Uterus (tissue), 4 donors: ENCODE measurements at places on chromosomes 3 and 15.

- no peak overlapping the region for H3K27ac ChIP-seq
- H3K4me3 ChIP-seq = no peak overlapping the region
- H3K36me3 ChIP-seq = no peaks in the 10 kb centered on the region
- no peaks in the 10 kb centered on the region for H3K27me3 ChIP-seq
Observed at GRCh38 chr15:58167095-58167691, 29.0 kb downstream of the AQP9 start.

- no peak overlapping the region for H3K27ac ChIP-seq
- no peak for DNase-seq
- no peaks in the 10 kb centered on the region for H3K27me3 ChIP-seq
Observed at GRCh38 chr3:104530934-104531333, 835.8 kb upstream of the ALCAM start.

DNA sequence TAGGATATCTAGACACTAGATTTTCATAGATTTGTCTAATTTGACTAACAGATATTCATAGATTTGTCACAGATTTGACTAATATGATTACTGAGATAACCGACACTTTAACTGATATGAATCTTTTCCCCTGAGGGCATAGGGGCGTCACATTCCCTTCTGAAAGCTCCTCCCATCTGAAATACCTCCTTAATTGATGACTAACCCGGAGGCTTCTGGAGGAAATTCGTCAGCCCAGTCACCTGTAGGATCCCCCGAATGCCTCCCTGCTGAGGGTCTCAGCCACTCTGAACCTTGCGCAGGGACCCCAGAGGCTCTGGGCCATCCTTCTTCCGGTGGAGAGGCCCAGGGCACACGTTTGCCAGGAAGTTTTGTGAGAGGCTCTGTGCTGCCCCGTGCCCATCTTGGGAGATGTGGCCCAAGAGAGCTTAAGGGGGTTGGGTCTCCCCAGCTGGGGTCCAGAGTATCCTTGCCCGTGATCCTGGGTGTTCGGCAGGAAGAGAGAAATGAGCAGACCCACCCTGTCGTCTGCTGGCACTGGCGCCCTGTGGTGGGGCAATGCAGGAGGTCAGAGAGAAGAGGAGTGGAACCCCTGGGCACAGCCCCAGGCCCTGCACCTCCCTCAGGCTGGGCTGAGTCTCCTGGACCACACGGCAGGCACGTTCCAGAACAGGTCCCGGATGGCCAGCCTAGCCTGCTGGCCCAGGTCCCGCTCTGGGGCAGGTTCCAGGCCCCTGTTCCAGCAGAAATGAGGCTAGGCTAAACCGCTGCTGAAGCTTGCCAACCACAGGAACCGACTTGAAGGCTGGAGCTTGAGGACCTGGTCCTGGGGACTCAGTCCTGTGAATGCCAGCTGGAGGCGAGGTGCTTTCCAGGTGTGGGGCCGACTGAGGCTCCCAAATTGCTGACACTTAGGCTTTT lies 1.7 kb downstream of the PLA2G4D start:
- no peaks in the 10 kb centered on the region for H3K4me1 ChIP-seq
- no peaks in the 10 kb centered on the region for H3K27me3 ChIP-seq
- no peak overlapping the region for H3K4me3 ChIP-seq
- no peak overlapping the region for H3K27ac ChIP-seq
- H3K36me3 ChIP-seq = no peaks in the 10 kb centered on the region
- no peak for DNase-seq

- DNase-seq = no peak
- no peaks in the 10 kb centered on the region for H3K4me1 ChIP-seq
- H3K4me3 ChIP-seq = no peak overlapping the region
Observed at GRCh38 chr3:74268753-74269152, 345.7 kb downstream of the CNTN3 start.

DNA sequence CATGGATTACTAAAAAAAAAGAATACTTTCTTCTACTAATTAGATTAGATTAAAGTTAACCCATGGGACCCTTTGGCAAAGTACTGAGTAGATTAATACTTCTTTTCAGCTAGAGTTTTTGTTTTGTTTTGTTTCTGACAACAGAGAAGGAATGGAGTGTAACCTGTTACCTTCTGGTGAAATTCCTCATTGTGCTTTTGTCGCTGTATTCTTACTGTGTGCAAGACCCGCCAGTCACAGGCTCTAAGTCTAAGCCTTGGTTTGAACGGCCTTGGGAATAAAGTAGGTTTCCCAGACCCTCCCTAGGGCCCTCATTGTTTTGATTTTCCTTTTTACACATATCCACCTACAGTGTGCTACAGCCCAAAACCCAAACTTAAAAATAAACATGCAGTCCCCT lies 171.1 kb upstream of the IL12A start:
- no peak overlapping the region for H3K4me3 ChIP-seq
- no peaks in the 10 kb centered on the region for H3K27me3 ChIP-seq
- H3K4me1 ChIP-seq = no peaks in the 10 kb centered on the region

DNA sequence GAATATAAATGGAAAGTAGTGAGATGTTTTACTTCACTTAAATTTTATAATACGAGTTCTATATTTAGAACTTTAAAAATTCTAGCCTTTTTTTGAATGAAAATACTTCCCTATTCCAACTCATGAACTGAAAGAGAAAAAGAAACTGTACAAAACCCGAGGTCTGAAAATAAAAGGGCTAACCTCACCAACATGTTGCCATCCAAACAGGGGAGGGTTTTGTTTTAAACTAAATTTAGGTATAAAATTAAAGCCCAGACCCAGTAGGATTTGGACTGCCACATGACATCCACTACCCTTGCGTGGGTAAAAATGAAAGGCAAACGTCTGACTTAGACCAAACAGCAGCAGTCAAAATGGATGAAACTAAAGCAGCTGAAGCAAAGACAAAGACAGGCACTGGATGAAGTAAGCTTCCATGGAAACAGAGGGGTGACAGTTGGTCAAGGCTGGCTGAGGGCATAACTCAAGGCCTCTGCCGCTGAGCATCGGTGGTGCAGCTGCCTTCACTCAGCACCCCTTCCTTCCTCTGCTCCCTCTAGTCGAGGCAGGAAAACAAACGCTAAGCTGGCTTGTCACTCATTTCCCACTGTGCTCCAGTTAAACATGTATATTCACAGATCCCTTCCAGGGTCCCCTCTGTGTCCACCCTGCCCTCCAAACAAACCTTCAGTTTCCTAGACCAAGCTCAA lies 58.1 kb downstream of the TM4SF4 start:
- H3K27me3 ChIP-seq = no peaks in the 10 kb centered on the region
- H3K27ac ChIP-seq = peak overlapping the region; percentile 53
- no peak for DNase-seq
- no peak overlapping the region for H3K4me3 ChIP-seq
- no peaks in the 10 kb centered on the region for H3K36me3 ChIP-seq

DNA sequence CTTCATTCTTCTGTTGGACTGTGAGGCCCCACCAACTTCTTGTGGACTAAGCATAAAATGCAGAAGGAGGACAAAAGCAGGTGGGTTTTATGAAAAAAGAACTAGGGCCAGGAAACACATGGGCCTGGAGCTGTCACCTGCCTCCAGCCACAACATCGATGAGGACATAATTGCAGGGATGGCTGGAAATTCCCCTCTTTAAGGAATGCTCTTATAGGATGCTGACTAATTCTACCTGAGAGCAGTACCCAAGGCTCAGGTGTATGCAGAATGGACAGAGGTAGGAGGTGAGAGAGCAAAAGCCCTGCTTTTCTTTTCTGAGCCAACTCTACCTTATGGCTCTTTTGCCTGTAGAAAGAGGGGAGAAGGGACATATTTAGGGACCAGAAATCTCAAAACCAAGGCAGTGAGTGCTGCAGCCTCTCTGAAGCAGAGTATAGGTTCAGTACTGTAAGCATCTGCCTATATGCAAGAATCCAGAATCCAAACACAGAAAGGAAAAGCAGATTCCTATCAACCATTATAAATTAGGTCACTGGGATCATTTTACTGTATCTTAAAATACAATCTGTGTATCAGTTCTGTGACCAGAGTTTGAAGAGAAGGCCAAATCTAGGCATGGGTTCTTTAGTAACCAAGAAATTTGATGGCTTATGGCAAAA lies 205.3 kb upstream of the WNT5A start:
- DNase-seq = no peak
- H3K36me3 ChIP-seq = no peaks in the 10 kb centered on the region
- no peaks in the 10 kb centered on the region for H3K27me3 ChIP-seq
- no peaks in the 10 kb centered on the region for H3K4me1 ChIP-seq
- H3K4me3 ChIP-seq = no peak overlapping the region
- H3K27ac ChIP-seq = no peak overlapping the region

GRCh38 chr15:77287385-77287784 lies 132.5 kb downstream of the PEAK1 start:
- H3K27ac ChIP-seq = no peak overlapping the region
- no peaks in the 10 kb centered on the region for H3K36me3 ChIP-seq
- no peak for DNase-seq
- H3K4me1 ChIP-seq = no peaks in the 10 kb centered on the region

- H3K27me3 ChIP-seq = no peaks in the 10 kb centered on the region
- no peaks in the 10 kb centered on the region for H3K4me1 ChIP-seq
- no peak overlapping the region for H3K27ac ChIP-seq
- H3K36me3 ChIP-seq = no peaks in the 10 kb centered on the region
- no peak overlapping the region for H3K4me3 ChIP-seq
Observed at GRCh38 chr3:112117841-112118571, 15.0 kb downstream of the GCSAM start.

GRCh38 chr3:45560281-45560971 lies 34.1 kb upstream of the LIMD1 start:
- no peaks in the 10 kb centered on the region for H3K36me3 ChIP-seq
- DNase-seq = peak; percentile 75
- H3K27me3 ChIP-seq = no peaks in the 10 kb centered on the region
- H3K27ac ChIP-seq = peak overlapping the region; percentile 71
- no peaks in the 10 kb centered on the region for H3K4me1 ChIP-seq
- no peak overlapping the region for H3K4me3 ChIP-seq

DNA sequence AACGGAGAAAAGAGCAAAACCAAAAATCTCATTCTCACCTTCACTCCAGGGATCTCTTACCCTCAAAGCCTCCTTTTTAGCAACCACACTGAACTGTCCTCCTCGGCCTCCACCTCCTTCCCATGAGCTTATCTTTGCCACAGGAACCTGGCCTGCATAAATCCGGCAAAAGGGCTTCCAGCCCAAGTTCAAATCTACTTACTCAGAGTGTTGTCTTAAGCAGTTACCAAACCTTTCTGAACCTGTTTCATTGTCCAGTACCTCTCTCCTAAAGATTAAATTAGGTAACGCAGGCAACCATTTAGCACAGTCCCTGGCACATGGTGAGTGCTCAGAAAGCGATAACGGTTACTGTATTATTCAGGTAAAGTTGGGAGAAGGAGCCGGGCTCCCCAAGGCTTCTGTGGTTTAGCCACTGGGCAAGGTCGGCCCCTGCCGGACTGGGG lies 777 bp downstream of the CIB1 start:
- peak overlapping the region; percentile 83 for H3K27ac ChIP-seq
- peaks cover 4% of the 10 kb centered on the region for H3K4me1 ChIP-seq
- peak overlapping the region; percentile 76 for H3K4me3 ChIP-seq
- DNase-seq = no peak
- no peaks in the 10 kb centered on the region for H3K27me3 ChIP-seq

- no peaks in the 10 kb centered on the region for H3K36me3 ChIP-seq
- H3K4me3 ChIP-seq = no peak overlapping the region
- peak overlapping the region; percentile 97 for H3K27ac ChIP-seq
Observed at GRCh38 chr3:188261011-188261410, 107.1 kb downstream of the LPP start.

DNA sequence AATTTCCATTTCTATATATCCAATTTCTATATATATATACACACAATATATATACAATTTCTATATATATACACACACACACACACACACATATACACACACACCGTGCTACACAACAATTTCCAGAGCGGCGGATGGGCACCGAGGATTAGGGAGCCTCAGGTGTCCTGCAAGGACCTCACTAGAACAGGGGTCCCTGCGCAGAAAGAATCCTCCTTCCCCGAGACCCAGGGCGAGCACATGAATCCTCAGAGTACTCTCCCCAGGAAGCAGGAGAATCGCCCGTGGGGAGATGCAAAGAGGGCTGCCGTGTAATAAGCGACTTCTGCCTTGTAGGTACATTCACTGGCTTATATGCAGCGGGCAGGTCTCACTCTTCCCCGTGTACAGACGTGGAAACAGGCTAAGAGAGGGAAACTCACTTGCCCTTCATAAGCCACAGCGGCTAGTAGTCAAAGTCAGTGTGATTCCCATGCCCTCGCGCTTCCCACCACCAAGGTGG lies 467 bp downstream of the PIF1 start:
- H3K36me3 ChIP-seq = no peaks in the 10 kb centered on the region
- H3K27me3 ChIP-seq = no peaks in the 10 kb centered on the region
- no peaks in the 10 kb centered on the region for H3K4me1 ChIP-seq
- H3K4me3 ChIP-seq = peak overlapping the region; percentile 25
- no peak overlapping the region for H3K27ac ChIP-seq
